ENCODE measurements at places on chromosomes 3 and 15. TPM values are rescaled to one million over a fixed set of nuclear protein-coding genes. Genes with fewer than 3 reads are reported as not detected.
A peak's percentile ranks its signal among the peaks of the same experiment; 100 is the strongest.

DNA sequence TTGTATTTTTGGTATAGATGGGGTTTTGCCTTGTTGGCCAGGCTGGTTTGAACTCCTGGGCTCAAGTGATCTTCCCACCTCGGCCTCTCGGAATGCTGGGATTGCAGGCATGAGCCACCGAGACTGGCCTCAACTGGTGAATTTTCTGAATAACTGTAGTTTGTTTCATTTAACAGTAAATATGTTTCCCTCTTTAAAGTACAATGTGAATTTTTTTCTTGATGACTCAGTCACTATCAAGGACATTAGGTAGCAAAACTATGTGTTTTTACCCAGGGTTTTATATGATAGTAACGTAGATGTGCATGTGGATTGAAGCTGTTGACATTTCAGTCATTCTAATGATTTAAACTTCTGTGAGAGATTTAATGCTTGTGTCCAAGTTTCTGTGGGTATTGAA lies 40.2 kb upstream of the MAPKBP1 start:
- no peak overlapping the region for H3K4me3 ChIP-seq
- peaks cover 34% of the 10 kb centered on the region for H3K36me3 ChIP-seq
- no peak for DNase-seq
- no peaks in the 10 kb centered on the region for H3K27me3 ChIP-seq
- peaks cover 2% of the 10 kb centered on the region for H3K4me1 ChIP-seq
- no peak overlapping the region for H3K27ac ChIP-seq

GRCh38 chr3:138046955-138047354 lies 37.0 kb downstream of the CLDN18 start:
- H3K4me3 ChIP-seq, result no peak overlapping the region
- no peaks in the 10 kb centered on the region for H3K36me3 ChIP-seq
- no peaks in the 10 kb centered on the region for H3K4me1 ChIP-seq
- H3K27ac ChIP-seq, result no peak overlapping the region

GRCh38 chr3:37320276-37320675 lies 145.9 kb upstream of the LRRFIP2 start:
- H3K4me3 ChIP-seq, result no peak overlapping the region
- H3K27ac ChIP-seq, result peak overlapping the region; percentile 16
- DNase-seq, result peak; percentile 20
- H3K36me3 ChIP-seq, result peaks cover 64% of the 10 kb centered on the region
- peaks cover 48% of the 10 kb centered on the region for H3K4me1 ChIP-seq

The OCA2 gene
- total RNA-seq, result not detected

The KLHL24 gene
- total RNA-seq, result 28.9 TPM

The LRRC31 gene
- not detected for total RNA-seq

- H3K4me1 ChIP-seq, result no peaks in the 10 kb centered on the region
- no peak for DNase-seq
- H3K36me3 ChIP-seq, result no peaks in the 10 kb centered on the region
- H3K27me3 ChIP-seq, result peaks cover 12% of the 10 kb centered on the region
Measured at GRCh38 chr3:170727754-170728153, 141.9 kb upstream of the SLC7A14 start.

GRCh38 chr3:114380233-114380651 lies 86.4 kb downstream of the TIGIT start:
- no peaks in the 10 kb centered on the region for H3K27me3 ChIP-seq
- no peaks in the 10 kb centered on the region for H3K4me1 ChIP-seq
- no peaks in the 10 kb centered on the region for H3K36me3 ChIP-seq
- no peak overlapping the region for H3K4me3 ChIP-seq
- no peak for DNase-seq

The HDC gene
- 0.08 TPM for total RNA-seq

- no peak overlapping the region for H3K27ac ChIP-seq
- peaks cover 1% of the 10 kb centered on the region for H3K4me1 ChIP-seq
- no peak for DNase-seq
- no peak overlapping the region for H3K4me3 ChIP-seq
- H3K27me3 ChIP-seq, result peaks cover 8% of the 10 kb centered on the region
- H3K36me3 ChIP-seq, result no peaks in the 10 kb centered on the region
Measured at GRCh38 chr3:33887478-33887877, 89.0 kb downstream of the PDCD6IP start.

DNA sequence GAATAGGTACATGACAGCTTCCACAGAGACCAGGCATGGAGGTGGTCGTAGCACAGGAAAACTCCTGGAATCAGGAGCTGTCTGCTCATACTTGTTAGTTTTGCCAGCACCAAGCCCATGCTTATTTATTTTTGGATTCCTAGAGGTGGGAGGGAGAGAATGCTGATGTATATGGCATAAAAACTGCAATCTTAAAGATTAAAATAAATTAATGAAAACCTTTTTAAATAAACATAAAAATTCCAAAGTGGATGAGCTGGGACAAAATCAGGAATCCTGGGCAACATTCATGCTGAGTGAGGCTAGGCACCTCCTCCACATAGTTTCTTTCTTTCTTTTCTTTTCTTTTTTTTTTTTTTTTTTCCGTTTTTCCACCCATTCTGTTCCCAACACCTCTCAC lies 14.3 kb upstream of the BCL6 start:
- peaks cover 18% of the 10 kb centered on the region for H3K36me3 ChIP-seq
- DNase-seq, result no peak
- no peaks in the 10 kb centered on the region for H3K27me3 ChIP-seq

The PRR20G gene
- not detected for total RNA-seq

The SLC28A1 gene
- not detected for total RNA-seq

DNA sequence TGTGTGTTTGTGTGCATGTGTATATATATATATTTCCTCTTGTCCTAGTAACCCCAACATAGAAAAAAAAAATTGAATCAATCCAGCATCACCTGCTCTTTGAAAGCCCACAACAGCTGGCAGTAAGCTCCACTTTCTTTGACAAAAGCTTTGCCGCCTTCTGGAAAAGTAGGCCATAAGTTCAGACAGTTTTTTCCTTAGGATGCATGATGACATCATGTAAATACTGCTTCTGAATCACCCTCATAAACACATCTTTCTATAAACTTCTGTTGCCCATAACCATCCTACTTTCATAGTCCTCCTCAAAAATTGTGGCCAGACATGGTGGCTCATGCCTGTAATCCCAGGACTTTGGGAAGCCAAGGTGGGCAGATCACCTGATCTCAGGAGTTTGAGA lies 67.4 kb downstream of the CSNK1G1 start:
- no peak overlapping the region for H3K27ac ChIP-seq
- DNase-seq, result no peak
- no peaks in the 10 kb centered on the region for H3K27me3 ChIP-seq
- no peak overlapping the region for H3K4me3 ChIP-seq
- H3K4me1 ChIP-seq, result peaks cover 5% of the 10 kb centered on the region
- H3K36me3 ChIP-seq, result peaks cover 5% of the 10 kb centered on the region

The GP5 gene
- total RNA-seq, result 1.3 TPM

The ZNF620 gene
- 6.3 TPM for total RNA-seq

DNA sequence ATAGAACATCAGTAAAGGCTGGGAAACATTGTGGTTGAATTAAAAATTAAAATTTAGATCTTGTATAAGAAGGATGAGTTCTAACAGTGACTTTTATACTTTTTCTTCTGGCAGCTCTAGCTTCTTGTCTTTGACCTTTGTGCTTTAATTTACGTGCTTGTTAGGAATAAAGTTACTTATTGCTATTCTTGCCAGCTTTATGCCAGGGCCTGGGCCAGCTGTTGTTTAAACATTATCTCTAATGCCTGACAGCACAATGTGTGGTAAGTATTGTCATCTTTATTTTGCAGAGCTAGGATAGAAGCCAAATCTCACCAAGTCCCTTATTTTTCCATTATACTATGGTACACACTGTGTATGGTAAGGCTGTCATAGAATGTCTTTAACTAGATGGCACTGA lies 766.7 kb upstream of the GOLIM4 start:
- no peak overlapping the region for H3K27ac ChIP-seq
- no peak for DNase-seq
- no peak overlapping the region for H3K4me3 ChIP-seq
- H3K4me1 ChIP-seq, result no peaks in the 10 kb centered on the region
- no peaks in the 10 kb centered on the region for H3K36me3 ChIP-seq
- H3K27me3 ChIP-seq, result no peaks in the 10 kb centered on the region

DNA sequence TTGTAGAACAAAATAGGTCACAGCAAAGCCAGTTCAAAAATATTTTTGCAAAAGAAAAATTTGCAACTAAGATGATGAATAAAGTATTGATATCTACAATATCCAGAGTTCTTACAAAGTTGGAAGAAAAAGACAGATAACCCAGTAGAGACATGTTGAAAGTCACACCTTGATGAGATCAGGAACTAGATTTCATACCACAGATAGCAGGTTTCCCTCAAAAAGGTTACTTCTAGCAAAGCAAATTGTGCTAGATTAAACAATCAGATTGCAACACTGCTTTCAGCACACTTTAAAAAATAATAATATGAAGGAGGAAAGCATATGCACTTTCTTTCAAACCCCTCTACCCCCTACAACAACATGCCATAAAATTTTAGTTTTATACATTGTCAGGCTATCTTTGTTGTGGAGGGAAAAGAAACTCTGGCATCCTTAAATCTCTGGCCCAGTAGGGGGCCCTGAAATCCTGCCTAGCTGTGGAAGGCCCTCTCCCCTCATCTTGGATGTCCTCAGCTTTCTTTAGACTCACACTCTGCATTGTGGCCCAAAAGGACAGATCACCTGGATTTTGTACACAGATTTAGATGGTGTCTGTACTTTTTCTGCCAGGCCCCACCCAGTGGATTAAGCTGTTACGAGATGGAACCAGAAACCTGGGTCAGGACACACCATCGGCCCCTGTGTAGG lies 50.9 kb downstream of the CCR3 start:
- H3K27ac ChIP-seq, result peak overlapping the region; percentile 76
- peak overlapping the region; percentile 16 for H3K4me3 ChIP-seq
- H3K27me3 ChIP-seq, result peaks cover 7% of the 10 kb centered on the region
- peaks cover 84% of the 10 kb centered on the region for H3K4me1 ChIP-seq
- no peak for DNase-seq

The SLC22A13 gene
- 0.25 TPM for total RNA-seq

DNA sequence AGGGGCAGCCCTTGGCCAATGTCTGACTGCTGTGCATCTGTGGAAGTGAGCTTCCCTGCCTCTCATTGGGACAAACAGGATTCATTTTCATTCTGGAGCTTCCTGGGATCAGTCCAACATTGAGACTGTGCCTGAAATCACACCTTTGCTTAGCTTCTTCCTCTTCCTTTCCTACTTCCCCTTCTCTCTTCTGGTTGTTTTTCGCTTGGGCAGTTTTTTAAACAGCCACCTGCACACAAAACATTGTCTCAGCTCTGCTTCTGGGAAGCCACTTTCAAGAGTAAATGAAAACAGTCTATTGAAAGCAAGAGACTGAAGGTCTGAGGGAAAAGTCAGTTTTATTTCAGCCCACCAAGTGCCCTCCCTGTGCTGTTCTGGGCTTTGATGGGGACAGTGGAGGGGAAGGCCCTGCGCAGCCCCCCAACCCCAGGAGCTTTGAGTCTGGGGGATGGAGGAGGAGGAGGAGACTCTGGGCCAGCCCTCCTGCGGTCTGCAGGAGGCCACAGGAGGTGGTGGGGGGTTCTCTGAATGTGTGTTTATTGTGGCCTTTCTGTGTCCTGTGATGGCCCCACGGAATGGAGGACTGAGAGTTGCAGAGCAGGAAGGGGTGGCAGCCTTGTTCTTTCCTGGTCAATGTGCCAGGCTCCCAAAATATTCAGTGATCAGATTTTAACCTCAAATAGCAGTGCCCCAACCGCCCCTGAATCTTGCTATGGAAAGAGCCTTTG lies 7.8 kb upstream of the ISLR2 start:
- no peak overlapping the region for H3K27ac ChIP-seq
- DNase-seq, result no peak
- H3K36me3 ChIP-seq, result no peaks in the 10 kb centered on the region
- peaks cover 40% of the 10 kb centered on the region for H3K27me3 ChIP-seq
- peaks cover 2% of the 10 kb centered on the region for H3K4me1 ChIP-seq
